Mucosa of descending colon (tissue), 3 donors: ENCODE measurements at places on chromosomes 2 and 18.

DNA sequence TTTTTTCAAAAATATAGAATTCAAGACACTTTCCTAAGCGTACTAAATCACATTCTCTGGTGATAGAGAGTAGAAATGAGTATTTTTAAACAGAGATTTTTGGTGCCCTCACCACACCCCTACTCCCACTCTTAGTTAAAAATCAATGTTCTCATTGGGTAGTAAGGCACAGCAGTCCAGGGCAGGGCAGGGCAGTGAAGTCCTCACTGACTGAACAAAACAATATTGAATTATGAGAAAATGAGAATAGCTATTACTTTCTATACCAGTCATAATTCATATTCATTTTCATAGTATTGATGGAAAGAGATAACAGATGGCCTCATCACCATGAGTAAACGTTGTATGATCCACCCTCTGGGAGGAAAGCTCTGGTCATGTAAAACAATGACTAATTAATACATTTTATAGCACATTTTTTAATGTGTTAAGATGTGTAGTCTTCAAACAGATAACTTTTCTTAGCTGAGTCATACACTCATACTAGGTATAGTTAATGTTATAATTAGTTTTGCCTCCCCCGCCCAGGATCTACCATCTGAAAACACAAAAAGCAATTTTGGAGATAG lies 686.1 kb downstream of the KCNJ3 start:
- no peak for DNase-seq

DNA sequence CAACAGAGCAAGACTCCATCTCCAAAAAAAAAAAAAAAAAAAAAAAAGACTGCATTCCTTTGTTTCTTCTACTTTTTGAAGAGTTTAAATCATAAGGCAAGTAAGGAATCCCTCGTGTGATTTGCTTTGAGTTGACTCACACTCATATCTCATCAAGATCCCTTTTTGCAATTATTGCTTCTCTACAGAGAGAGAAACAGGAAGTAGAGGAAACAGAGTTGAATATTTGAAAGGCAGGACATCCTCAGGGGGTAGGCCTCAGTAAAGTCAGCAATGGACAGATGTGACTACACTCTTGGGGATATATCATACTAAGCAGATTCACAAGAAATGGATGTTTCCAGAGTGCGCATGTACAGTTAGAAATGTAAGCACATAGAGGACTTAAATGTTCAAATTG lies 11.2 kb upstream of the EFR3B start:
- no peak for DNase-seq

DNA sequence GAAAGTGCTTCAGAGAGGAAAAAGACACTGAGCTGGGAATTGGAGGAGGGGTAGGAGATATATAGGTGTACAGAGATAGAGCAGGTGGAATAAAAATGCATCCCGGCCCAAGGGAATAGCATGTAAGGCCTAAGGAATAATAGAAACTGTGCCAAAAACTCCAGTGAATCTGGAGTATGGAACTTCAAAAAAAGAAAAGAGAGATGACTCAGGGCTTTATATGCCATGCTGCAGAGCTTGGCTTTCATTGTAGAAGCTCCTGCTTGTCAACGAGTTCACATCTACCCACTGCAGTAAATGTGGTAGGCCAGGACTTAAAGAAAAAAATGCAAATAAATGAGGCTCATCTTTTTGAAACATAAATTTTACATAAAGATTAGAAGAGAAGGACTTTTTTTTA lies 131.8 kb downstream of the MREG start:
- no peak for DNase-seq

DNA sequence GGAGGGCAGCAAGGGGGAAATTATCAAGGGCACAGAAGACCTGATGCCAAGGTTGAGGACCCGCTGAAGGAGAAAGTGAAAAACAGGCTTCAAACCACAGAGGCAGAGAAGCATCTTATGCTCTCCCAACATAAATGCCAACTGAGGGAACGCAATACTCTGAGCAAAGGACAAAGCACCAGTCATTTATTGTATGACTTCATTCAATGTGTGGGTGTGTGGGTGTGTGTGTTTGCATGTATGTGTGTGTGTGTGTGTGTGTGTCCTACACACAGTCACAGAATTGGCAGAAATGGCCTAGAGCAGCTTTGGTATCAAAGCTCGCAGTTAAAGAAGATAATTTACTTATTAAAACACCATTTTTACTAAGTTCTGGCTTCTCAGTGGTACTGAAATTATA lies 51.4 kb downstream of the UXS1 start:
- no peak for DNase-seq

DNA sequence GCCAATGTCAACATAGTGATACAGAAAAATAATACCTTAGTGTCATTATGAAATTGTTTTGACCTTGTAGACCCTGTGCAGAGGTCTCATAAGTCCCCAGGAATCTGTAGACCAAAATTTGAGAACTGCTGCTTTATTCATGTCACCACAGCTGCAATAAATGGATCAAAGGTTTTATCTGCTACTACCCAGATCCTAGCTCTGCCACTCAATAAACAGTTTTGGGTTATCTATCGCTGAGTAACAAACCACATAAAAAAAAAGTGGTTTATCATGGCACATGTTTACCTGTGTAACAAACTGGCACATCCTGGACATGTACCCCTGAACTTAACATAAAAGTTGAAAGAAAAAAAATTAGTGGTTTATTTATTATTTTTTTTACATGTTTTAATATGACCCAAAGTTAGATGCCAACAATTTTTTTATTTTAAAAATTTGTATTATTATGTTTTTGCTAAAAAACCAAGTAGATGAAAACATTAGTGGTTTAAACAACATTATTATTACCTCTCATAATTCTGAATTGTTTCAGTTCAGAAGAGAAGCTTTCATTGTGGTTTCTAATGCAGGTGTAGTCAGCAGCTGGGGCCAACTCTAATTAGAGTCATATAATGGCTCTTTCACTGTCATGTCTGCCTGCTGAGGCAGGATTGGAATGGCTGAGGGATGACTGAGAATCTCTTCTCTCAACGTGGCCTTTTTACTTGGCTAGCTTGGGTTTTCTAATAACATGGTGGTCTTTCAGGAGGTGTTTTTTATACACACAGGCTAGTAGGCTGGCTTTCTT lies 103.3 kb upstream of the SLC38A11 start:
- DNase-seq = no peak

DNA sequence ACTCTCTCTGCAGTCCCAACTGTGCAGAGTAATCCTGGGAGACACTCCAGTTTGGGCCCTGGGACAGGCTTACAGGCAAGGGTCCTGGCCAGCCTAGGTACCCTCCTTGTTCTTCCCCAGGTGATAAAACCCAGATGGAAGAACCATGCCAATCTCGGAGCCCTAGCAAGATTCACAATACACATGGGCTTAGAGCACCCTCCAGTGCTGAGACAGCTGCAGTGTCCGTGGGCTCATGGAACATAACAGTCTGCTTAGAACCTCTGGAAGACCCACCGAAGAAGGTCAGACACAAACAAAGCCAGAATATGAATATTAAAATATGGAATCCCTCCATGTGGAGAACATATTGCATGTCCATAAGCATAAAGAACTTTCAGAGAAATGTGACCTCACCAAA lies 568.1 kb downstream of the KCNJ3 start:
- no peak for DNase-seq

- no peak for DNase-seq
These were observed 25.5 kb upstream of the EXOC6B start for GRCh38 chr2:72851333-72851732.

- no peak for DNase-seq
These were observed 2.2 kb downstream of the LRRTM4 start for GRCh38 chr2:77519888-77520506.

- DNase-seq = no peak
These were observed 1105.8 kb upstream of the NXPH2 start for GRCh38 chr2:139885921-139886498.

DNA sequence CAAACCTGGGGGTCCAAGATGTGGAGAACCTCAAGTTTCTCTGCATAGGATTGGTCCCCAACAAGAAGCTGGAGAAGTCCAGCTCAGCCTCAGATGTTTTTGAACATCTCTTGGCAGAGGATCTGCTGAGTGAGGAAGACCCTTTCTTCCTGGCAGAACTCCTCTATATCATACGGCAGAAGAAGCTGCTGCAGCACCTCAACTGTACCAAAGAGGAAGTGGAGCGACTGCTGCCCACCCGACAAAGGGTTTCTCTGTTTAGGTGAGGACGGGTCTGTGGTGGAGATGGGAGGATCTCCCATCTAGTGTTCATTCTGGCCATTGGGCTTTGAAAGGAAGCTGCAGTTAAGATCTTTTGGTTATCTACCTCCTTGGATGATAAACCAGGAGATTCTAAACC lies 2.9 kb downstream of the CASP10 start:
- DNase-seq = no peak

GRCh38 chr18:46334868-46335281 lies 230.7 kb downstream of the HAUS1 start:
- DNase-seq = no peak

GRCh38 chr18:5250603-5251002 lies 44.9 kb downstream of the ZBTB14 start:
- no peak for DNase-seq

GRCh38 chr2:32495139-32495538 lies 132.7 kb upstream of the TTC27 start:
- DNase-seq = no peak

GRCh38 chr2:48600917-48601316 lies 16.7 kb upstream of the GTF2A1L start:
- no peak for DNase-seq

DNA sequence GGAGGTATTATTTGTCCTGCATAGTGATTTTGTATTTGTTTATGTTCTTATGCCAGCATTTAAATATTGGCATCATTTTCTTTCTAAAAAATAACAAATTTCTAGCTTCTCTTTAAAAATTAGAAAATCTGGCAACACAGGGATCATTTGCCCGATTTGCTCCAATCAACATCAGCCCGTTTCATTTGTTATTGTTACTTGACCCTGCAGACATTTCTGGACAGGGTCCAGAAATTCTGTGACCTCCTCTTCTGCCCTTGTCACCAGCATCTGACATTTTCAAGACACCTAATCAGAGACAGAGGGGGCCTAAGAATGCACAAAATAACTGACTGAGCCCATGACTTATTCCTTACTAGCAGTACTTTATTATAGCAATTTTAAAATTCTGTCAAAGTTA lies 253.3 kb downstream of the MREG start:
- DNase-seq = no peak

GRCh38 chr18:9739516-9739915 lies 31.4 kb downstream of the RAB31 start:
- DNase-seq = no peak

DNA sequence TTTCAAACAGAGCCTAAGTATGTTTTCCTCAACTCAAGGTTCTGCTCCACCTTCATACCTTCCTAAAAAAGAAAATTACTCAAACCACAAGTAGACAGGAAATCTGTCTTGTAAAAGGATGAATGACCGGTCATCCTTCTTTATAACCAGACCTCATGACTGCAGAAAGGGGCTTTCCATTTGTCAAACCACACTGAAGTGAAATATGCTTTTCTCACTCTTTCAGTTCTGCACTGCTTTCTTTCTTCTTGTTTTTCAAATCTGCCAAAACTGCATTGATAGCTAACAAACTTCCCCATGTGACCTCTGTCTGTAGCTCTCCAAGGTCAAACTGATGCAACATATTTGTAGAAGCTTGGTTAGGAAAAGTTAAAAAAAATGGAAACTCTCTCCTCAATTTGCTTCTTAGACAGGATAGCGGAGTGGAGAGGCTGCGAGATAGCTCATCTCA lies 308.9 kb upstream of the CCDC68 start:
- no peak for DNase-seq

DNA sequence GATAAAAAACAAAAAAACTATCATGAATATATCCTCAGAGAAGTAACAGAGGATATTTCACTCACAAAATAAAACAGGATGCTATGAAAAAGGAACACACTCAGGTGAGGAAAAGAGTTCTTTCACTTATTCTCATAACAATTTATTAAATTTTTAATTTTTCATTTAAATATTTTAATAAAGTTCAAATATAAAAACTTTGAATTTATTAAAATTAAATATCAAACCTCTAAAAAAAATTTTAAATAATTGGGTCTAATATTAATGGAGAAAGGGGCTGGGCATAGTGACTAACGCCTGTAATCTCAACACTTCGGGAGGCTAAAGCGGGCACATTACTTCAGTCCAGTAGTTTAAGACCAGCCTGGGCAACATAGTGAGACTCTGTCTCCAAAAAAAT lies 10.1 kb downstream of the THADA start:
- DNase-seq = no peak
